Right hindlimb (tissue), 1 donor: ENCODE measurements at places on chromosomes 5 and 9.

- no peak for DNase-seq
Observed at GRCh38 chr5:79007872-79008271, 22.8 kb upstream of the ARSB start.

- no peak for DNase-seq
Observed at GRCh38 chr5:2213121-2213730, 330.5 kb upstream of the IRX4 start.

DNA sequence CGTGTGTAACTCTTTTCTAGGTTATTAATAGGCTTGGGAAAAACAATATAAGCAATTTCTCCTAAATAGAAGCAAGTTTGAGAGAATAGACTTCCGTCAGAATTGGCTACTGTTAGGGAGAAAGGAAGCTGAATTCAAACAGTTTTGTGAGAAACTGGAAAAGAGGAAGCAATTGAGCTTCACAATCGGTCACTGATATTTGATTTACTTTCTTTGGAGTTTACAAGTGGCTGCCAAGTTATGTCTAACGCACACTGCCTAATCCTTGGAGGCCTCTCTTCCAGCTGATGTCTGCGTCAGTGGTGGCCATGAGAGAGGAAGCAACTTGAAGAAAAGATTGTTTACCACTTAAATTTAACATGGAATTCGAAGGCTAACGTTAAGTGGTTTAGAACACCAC, 319.5 kb downstream of the ADGRV1 start:
- peak; percentile 26 for DNase-seq

GRCh38 chr5:173423452-173424117, 95.4 kb upstream of the STC2 start:
- DNase-seq: no peak

GRCh38 chr5:169731221-169731620, 94.1 kb downstream of the DOCK2 start:
- DNase-seq: no peak

DNA sequence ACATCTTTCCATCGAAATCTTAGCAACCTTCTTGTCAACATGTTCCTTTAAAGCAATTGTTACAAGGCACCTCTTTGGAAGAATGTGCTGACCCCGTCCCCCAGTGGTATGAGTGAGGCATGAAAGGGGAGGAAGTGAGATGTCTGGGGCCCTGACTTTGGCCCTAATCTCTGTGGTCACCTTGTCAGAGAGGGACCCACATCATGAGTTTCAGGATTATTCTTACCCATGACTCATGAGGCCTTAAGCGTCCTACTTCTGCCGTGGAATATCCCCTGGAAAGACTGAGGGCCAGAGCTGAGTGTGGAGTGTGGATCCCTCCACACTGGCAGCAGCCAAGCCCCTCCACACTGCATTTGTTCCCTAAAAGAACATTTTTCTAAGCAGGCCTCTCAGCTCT, 81.2 kb downstream of the FSTL4 start:
- no peak for DNase-seq

DNA sequence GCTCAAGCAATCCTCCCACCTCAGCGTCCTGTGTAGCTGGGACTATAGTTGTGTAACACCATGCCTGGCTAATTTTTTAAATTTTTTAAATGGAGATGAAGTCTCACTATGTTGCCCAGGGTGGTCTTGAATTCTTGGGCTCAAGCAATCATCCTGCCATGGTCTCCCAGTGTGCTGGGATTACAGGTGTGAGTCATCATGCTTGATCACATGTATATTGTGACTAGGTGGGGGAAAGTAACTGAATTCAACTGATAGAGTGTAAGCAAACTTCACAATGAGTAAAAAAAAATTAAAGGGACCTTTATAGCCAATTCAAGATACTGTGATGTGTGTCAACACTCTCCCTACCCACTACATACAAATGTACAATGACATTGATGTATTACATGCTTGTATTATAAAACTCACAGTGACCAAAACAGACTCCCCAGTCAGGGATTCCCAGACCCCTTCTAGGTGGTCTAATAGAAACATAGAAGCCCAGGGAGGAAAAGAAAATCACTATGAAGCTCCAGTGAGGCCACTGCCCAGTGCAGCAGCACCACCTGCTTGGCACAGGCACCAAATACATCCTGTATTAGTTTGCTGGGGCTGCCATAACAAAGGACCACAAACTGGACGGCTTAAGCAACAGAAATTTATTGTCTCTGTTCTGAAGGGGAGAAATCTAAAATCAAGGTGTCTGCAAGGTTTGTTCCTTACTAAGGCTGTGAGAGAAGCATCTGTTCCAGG, 8.8 kb downstream of the PLGRKT start:
- DNase-seq: no peak

DNA sequence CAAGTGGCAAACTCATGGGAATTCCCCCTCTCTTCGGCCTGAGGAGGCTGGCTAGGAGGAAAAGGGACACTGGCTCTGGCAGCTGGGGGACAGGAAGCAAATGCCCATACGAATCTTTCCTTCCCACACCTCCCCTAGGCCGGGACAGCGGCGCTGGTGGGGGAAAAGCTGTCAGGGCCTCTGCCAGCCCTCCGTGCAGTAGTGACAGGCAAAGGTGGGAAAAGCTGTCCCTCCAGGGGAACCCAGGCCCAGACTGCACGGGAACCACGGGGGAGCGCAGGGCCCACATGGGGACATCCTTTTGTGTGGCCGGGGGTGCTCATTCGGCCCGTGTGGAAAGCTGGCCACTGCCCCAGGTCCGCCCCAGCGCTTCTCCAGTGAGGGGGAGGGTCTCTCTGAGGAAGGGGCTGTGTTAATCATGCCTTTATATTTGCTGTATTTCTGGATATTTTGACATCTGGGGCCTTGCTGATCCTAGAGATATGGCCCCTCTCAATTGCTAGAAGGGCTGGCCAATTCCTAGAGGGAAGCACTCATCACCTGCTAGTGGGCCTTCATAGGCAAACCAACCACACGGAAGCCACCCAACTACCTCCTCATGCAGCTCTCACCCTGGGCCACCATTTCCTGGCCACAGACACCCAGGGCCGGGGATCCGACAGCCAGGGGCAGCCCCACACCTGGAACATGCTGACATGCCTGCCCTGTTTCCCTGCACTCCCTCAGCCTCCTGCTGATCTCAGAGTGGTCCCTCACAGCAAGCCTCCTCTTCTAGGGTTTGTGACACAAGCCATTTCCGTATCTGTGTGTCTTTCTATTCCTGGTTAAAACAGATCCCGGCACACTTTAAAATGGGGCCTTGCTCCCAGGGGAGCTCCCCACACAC, 138.8 kb downstream of the ROR2 start:
- no peak for DNase-seq

DNA sequence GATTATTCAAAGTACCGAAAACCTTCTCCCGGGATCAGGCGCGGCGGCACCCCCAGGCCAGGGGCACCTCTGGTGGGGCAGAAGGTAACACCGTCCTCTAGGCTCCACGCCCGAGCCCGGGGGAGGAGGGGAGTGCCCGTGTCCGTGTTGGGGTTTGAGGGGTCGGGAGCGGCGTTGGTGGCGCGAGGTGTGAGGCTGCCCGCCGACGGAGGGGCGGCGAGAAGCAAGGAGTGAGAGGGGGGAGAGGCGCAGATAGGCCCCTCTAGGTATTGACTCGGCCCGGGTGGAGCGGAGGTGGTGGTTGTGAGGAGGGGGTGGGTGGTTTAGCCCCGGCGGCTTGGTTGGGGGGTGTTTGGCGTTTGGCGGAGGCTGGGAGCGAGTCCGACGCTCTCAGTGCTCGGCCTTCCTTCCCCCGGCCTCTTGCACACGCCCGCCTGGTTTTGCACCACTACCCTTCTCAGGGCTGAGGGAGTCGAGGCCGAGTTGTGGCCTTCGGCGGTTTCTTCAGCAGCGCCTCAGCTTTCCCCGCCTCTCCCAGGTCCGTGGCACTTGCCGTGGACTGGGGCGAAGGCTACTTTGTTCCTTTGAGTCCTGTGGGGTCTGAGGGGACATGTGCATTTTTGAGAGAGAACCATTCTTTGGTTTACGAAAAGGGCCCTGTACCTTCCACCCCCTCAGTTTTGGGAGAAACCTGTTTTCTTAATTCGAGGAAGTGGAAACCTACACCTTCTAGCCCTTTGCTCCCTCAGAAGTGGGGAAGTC, 450 bp downstream of the GPBP1 start:
- DNase-seq: no peak

DNA sequence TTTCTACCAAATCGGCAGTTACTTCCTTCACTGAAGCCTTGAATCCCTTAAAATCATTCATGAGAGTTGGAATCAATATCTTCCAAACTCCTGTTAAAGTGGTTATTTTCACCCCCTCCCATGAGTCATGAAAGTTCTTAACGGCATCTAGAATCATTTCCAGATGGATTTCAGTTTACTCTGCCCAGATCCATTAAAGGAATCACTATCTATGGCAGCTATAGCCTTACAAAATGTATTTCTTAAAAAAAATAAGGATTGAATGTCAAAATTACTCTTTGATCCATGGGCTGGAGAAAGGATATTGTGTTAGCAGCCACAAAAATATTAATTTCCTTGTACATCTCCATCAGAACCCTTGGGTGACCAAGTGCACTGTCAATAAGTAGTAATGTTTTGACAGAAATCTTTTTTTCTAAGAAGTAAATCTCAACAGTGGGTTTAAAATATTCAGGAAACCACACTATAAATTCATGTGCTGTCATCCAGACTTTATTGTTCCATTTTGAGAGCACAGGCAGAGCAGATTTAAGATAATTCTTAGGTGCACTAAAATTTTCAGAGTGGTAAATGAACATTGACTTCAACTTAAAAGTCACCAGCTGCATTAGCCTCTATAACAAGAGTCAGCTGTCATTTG, 767.7 kb downstream of the DTWD2 start:
- no peak for DNase-seq

GRCh38 chr5:8135742-8136141, 266.8 kb downstream of the MTRR start:
- DNase-seq: no peak

- DNase-seq: no peak
Observed at GRCh38 chr5:56327809-56328208, 94.7 kb upstream of the ANKRD55 start.

DNA sequence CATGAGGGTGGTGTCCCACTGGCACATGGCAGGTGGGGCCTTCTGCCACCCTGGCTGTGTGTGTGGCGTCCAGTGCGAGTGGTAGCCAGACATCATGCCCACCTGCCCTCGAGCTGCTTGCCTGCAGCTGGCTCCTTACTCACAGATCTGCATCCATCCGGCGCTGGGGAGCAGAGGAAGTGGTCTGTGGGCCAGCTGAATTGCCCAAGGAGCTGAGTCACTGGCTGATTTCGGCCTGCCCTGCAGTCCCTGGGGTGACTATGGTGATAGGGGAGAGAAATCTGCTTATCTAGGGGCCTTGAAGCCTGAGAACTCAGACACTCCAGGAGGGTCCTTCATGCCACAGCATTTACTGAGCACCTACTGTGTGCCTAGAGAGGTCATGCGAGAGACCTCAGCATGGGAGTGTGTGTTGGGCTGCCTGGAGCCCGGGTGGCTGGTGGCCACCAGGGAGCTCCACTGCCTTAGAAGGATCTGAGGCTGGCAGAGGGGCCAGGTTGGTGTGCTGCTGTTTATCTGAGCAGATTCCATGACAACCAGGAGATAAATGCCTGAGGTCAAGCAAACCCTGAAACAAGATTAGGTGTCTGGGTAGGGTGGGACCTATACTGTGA, 57.1 kb downstream of the SLC22A5 start:
- DNase-seq: peak; percentile 51

- DNase-seq: peak; percentile 4
Observed at GRCh38 chr9:120920806-120921178, 5.8 kb downstream of the TRAF1 start.

GRCh38 chr5:59760785-59761348, 132.7 kb downstream of the PDE4D start:
- no peak for DNase-seq

DNA sequence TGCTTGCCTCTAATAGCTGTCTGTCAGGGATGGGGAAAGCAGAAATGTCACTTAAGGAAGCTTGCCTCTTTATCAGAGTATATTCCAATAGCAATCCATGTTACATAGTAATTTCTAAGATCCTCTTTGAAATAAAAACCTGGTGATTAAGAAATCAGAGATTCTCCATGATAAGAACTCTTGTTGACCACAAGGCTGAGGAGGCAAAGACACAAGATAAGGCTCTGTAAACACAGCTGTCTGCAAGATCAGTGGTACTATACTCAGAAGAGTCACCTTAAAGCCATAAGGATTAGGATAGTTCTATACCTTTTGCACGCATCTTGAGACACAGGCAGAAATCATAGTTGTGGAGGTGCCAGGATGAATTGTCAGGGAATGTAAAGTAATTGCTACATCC, 40.3 kb downstream of the HEXB start:
- DNase-seq: no peak

DNA sequence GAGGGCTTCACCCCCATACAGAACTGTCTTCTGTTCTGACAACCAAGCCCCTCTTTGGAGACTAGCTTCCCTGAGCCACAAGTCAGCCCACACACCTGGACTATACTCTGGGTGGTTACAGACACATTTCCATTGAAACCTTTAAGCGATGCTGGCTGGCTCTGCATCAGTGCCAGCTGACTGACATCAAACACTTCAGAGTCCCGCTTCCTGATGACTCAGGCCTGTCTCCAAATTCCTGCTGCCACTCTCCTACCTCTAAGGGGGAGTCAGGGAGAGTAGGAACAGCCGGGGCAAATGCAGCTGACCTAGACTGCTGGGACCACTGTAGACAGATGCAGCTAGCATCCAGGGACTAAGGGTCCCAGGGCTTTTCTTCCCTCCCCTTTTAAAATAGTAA, 59.4 kb downstream of the SIL1 start:
- peak; percentile 47 for DNase-seq
